ENCODE measurements at places on chromosomes 13 and 19.

DNA sequence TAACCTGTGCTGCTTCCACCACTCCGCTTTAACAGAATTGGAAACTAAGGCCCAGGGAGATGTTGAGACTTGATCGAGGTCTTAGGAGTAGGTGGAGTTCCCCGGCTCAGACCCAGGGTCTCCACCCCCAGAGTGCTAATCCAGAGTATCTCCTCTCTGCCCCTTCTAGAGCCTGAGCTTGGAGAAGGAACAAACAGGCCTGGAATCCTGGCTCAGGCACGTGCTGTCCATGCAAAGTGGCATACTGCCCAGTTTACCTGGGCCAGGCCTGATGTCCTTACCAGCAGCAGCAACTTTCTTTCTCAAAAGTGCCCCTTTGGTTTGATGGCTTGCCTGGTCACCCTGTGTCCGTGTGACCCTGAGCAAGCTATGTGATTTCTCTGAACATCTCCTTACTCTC, 3.7 kb downstream of the SYNGR4 start:
- DNase-seq = no peak

DNA sequence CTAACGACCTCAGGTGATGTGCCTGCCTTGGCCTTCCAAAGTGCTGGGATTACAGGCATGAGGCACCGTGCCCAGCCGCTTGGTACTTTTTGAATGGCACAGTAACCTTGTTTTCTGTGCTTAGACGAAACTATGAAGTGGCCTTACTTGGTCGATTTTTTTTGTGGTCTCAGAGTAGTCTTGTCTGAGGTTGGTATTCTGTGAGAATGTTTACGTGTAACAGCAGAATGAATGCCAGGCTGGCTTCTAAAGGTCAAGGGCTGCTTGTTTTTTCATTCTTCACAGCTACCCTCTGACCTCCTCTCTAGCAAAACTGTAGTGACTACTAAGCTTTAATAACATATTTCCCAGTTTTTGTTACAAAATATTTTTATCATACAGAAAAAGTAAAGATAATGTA, 313.3 kb downstream of the GPC6 start:
- no peak for DNase-seq

DNA sequence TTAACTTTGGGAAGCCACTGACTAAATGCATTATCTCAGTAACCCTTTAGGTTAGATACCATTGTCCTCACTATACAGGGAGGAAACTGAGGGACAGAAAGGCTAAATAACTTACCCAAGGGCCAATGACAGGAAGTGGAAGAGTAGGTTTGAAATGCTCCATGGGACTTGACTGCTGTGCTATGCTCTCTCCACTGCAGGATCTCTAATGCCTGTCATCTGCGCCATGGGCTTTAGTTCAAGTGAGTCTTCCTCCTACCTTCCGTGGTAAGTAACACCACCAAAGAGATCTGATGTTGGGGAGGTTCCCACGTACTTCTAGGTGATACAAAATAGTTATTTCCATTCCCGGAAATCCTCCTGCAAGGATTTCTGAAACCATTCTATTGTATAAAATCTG, 3.7 kb downstream of the DLEU7 start:
- no peak for DNase-seq

DNA sequence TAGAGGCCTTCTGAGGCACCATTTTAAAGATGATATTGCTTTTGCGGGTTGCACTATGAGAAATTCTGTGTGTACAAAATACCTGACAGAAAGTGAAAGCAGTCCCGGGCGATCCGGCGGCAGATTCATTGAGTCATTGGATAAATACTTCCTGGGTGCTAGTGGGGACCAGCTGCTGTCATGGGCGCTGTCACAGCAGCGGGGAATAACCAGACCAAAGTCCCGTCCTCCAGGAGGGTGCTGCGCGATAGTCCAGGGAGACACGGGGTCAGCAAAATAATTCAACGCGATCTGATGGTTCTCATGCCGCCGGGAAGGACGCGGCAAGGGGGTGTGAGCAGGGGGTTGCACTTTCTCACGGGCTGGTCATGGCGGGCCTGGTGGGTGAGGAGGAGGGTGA, 13.5 kb downstream of the ZFR2 start:
- no peak for DNase-seq

- no peak for DNase-seq
Observed at GRCh38 chr13:20272588-20273171, 40.6 kb upstream of the GJB6 start.

- DNase-seq = no peak
Observed at GRCh38 chr13:90049989-90050671, 1297.4 kb upstream of the MIR17HG start.

DNA sequence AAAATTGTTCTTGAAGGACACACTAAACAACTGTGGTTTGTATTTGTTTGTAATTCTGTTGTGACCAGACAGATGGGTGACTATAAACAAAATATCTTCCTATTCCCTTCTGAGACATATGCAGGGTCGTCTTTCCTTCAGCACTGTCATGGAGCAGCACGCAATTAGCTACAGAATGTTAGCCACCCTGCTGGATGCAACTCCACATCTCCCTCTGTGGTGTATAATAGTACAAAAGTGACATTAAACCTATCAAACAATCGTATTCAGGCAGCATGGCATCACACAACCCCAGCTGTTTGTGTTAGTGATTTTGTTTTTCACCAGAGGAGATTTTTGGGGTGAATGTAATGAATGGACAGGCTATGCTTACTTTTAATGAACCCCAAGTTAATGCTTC, 146.2 kb downstream of the GPC6 start:
- DNase-seq = no peak

- no peak for DNase-seq
Observed at GRCh38 chr13:102704238-102705058, 9.6 kb upstream of the METTL21C start.

- DNase-seq = no peak
Observed at GRCh38 chr13:106295971-106296370, 239.5 kb downstream of the EFNB2 start.

GRCh38 chr13:94896719-94897317, 184.5 kb upstream of the SOX21 start:
- no peak for DNase-seq

DNA sequence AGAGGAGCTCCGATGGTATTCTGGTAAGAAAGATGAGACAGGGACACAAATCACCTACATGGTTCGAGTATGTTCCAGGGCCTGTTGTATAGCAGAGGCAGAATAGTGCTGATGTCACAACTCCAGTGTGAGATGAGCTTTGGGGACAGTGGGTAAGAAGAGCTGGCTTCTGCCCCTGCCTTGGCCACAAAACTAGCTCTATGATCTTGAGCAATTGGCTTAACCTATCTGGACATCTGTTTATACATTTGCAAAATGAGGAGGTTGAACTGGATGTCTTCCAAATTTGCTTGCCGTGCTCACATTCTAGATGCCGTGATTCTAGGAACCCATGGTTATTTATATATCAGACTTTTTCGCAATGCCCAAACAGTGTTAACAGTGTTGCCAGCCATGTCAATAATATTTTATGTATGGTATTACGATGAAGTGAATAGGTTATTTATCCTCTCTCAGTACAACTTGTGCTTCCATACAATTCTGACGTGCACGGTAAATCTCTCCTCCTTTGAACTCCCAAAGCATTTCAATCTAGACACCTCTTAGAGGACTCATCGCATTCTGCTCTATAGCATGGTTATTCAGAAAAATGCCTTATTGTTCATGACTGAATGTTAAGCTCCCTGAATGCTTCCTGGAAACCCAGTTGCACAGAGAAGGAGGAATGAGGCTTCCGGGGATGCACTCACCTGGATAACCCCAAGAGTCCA, 316.0 kb downstream of the FOXO1 start:
- DNase-seq = no peak

GRCh38 chr13:34826432-34826831, 115.6 kb upstream of the NBEA start:
- DNase-seq = no peak

DNA sequence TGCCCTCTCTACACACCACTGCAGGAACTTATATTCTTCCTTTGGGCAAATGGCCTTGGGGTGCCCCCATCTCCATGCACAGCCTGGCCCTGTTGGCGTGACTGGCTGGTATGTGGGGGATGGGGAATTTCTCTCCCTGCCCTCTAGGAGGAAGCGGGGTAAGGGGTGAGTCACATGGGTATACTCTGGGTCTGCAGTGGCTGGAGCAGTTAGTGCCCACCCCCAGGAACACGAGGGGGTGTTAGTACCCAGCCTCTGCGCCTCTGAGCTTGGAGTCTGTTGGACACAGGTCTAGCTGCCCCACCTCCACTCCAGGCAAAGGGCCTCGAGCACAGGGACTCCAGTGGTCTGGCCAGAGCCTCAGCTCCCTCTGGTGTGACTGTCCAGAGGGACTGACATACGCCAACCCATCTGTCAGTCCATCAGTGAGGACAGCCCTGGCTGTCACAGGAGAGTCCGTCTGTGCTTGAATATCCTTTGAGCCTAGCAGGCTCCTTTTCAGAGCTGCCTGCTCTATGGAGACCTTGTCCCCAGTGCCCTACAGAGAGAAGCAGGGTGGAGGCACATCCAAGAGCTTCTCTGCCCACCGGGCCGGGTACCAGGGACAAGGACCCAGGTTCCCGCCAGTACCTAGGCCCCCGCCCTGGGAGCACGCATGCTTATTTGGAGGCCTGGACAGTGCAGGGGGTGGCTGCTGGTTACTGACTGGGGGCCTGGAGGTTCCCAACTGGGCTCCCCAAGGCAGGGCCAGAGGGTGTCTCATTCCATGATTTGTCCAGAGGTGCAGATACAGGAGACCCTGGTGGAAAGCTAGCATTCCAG, 66.6 kb downstream of the CHST8 start:
- no peak for DNase-seq

DNA sequence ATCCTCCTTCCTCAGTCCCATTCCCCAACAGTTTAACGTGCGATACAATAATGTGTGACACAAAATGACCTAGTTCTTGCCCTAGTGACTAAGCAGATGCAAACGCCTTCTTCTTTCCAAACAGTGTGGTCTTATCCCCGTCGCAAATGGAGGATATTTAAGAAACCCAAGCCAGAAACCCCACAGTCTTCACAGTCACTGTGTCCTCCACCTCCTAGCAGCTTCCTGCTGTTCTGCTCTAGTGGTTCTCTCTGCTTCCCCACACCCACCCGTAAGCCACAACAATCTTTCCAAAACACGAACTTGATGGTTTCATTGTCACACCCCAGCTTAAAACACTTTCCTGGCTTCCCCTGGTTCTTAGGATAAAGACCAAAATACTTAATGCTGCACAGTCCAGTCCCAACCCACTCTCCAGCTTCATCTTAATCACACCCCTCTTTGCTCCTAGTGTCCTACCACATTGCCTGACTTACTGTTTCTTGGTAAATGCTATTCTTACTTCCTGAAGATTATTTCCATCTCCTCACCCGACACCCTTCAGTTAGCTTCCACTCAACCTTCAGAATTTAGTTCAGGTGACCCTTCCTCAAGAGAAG, 32.3 kb downstream of the ITM2B start:
- no peak for DNase-seq

- DNase-seq = no peak
Observed at GRCh38 chr19:6983448-6983847, 37.8 kb downstream of the MBD3L2B start.

DNA sequence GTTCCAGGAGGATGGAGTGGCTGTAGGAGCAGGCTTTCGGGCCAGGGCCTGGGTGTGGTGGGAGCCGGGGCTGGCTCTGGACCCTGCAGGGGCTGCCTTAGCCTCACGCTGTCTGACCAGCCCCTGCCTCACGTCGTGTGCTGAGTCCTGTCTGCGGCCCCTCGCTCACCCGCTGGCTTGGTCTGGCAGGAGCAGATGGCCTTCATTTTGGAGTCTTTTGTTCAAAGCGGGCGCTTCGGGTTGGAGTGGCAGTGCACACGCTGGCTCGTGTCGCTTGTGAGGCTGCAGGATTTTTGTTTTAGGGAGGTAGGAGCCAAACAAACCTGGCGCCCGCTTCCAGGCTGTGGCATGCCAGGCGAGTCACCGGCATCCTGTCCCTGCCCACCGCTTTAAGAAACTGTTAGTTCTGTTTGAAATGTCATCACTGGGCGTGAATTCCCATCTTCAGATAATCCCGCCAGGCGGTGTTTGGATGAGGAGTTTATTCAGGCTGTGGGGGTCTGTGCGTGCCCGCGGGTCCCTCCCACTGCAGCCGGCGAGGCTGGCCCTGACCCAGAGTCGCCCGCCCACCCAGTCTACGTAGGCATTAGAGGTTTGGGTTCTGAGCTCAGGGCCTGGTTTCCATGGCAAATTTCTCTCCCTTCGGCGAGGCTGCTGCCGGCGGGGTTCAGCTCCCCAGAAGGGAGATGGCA, 89.8 kb downstream of the KDM4B start:
- no peak for DNase-seq

- no peak for DNase-seq
Observed at GRCh38 chr13:96130818-96131340, 41.0 kb downstream of the HS6ST3 start.

GRCh38 chr19:19662871-19663255, 613 bp downstream of the ATP13A1 start:
- DNase-seq = no peak

- DNase-seq = no peak
Observed at GRCh38 chr19:39544226-39544903, 4.4 kb upstream of the EID2 start.

DNA sequence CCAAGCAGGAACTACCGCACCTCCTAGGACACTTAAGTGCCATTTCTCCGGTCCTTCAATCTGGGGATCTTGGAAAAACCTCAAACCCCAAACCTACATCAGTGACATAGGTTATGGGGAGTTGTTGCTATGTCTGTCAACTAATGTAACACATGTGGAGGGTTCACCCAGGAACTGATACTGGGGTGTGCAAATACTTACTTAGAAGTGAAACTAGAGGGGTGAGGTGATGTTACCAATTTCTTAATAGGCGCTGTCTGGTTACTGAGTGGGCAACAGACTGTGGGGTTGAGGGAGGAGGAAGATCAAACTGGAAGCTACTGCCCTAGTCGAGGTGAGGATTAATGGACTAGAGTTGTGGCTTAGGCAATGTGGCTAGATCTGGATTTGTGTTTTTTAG, 1.9 kb downstream of the ZNF586 start:
- no peak for DNase-seq

- DNase-seq = no peak
Observed at GRCh38 chr13:109162248-109163036, 533.0 kb downstream of the MYO16 start.
